ENCODE measurements at places on chromosomes 13 and 19.

GRCh38 chr19:2536461-2536860, 60.5 kb downstream of the GADD45B start:
- no peak for DNase-seq

DNA sequence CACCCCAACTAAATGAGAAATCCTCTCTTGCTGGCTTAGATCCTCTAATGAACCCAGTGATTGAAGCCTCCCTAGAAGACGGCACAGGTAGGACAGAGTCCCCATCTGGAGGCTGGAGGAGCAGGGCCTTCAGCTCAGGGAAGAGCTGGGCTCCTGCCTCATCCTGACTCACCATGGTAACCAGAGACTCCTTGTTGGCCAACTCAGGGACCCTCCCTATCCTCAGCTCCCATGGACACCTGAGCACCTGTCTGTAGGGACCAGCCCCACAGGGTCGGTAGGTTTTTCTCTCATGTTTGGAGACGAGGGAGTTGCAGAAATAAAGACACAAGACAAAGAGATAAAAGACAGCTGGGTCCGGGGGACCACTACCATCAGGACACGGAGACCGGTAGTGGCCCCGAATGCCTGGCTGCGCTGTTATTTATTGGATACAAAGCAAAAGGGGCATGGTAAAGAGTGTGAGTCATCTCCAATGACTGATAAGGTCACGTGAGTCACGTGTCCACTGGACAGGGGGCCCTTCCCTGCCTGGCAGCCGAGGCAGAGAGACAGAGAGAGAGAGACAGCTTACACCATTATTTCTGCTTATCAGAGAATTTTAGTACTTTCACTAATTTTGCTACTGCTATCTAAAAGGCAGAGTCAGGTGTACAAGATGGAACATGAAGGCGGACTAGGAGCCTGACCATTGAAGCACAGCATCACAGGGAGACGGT, 26.6 kb downstream of the SIGLEC7 start:
- no peak for DNase-seq

GRCh38 chr19:40542202-40542859, 34.3 kb upstream of the SHKBP1 start:
- no peak for DNase-seq

- DNase-seq: no peak
Measured at GRCh38 chr19:1655987-1656608, 3.7 kb upstream of the TCF3 start.
